ENCODE measurements at places on chromosomes 11 and 22. TPM values are rescaled to one million over a fixed set of nuclear protein-coding genes. Genes with fewer than 3 reads are reported as not detected.

GRCh38 chr11:106794058-106794457 is 224.2 kb downstream of the GUCY1A2 start:
- peak; percentile 8 for DNase-seq

GRCh38 chr11:45045683-45046471 is 95.2 kb upstream of the TP53I11 start:
- peak; percentile 71 for DNase-seq

DNA sequence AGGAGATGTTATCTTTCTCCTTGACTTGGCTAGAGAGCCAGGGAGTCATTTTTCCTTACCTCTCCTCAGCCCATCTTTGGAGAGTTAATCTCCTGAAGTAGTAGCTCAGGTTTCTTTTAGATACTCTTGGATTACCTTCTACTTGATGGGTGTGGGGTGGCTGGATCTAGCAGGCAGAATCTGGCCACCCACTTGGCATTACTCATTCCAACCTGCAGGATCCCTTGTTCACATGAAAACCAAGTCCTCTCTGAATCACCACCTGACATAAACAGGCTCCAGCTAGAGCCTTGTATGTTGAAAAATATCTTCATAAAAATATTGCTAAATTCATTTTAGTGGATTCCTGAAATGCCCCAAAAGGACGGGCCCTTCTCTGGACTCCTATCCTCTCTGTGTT is 250.6 kb upstream of the PLET1 start:
- no peak for DNase-seq

GRCh38 chr11:113282898-113283437 is 31.4 kb upstream of the TTC12 start:
- no peak for DNase-seq

GRCh38 chr22:25791556-25791955 is 49.6 kb downstream of the MYO18B start:
- no peak for DNase-seq

The ACTN3 gene
- total RNA-seq = not detected

GRCh38 chr11:67055812-67056211 is 835 bp upstream of the RHOD start:
- no peak for DNase-seq

- no peak for DNase-seq
Measured at GRCh38 chr22:33983558-33983957, 63.3 kb upstream of the LARGE1 start.

- DNase-seq = peak; percentile 66
Measured at GRCh38 chr22:45496451-45496941, 6.2 kb upstream of the FBLN1 start.

GRCh38 chr11:36340897-36341296 is 44.8 kb downstream of the PRR5L start:
- DNase-seq = no peak

DNA sequence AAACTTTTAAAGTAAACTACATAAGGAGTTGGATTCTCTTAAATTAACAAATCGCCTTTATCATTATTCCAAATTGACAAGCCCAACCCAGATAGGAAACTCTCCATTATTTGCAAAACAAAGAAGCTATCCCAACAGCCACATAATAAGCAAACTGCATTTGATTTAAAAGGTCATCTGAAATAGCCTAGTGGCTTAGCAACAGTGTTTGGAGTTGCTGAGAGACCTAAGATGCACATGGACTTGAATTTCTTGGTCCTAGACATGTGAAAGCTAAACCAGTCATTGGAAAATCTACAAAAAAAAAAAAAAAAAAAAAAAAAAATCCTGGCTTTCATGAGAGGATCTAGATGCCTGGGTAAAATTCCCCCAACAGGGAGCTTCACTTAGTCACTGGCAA is 69.5 kb downstream of the PRCP start:
- DNase-seq = no peak

DNA sequence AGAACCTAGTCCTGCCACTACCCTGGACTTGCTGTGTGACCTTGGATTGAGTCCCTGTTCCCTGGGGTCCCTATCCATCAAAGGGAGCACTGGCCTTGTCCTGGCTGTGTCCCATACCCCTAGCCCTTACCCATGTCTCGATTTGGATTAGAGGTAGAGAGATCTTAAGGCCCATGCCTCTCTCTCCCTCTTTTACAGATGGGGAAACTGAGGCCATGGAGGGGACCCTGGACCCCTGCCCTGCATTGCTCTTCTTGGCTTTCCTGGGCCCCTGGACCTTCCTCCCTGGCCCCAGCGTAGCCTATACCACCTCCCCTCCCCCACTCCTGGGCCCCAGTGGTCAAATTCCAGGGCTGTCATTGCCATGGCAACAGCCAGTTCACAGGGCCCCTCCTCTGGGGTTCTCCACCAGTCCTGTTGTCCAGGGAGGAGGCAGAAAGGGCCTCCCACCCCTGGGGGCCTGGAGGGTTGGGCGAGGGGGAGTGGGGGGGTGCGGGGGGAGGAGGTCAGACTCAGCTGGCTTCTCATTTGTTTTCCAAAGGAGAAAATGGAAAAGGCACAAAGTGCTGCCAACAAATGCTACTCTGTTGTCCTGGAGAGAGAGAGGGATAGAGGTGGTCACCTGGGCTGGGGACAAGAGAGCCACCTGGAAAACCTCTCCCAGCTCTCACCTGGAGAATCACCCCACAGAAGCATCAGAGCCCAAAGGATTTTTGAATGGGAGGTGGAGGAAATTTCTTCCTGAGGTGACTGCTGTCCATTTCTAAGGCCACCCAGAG is 23.3 kb downstream of the ARHGEF17 start:
- DNase-seq = peak; percentile 39

- peak; percentile 78 for DNase-seq
Measured at GRCh38 chr11:97937501-97937900, 1083.2 kb upstream of the CNTN5 start.

The KRTAP5-1 gene
- not detected for total RNA-seq

- no peak for DNase-seq
Measured at GRCh38 chr11:68067991-68068390, 29.2 kb downstream of the TCIRG1 start.

The PLET1 gene
- total RNA-seq = not detected

DNA sequence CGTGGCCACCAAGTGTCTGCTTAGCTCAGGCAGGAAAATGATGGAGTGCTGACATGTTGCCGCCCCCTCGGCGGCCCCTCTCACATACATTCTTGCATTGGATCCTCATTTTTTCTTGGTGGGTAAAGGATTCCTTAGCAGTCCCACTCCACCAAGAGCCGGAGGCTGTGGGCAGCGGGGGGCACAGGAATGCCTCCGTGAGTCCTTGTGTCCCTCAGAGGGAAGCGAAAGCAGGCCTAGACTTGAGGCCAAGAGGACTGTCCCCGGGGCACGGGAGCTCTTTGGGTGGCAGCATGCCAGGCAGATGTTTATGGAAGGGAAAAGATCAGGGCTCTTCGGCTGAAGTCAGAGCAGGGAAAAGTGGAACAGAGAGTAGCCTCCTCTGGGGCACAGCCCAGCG is 21.6 kb downstream of the LRFN4 start:
- DNase-seq = no peak

GRCh38 chr22:36065775-36066544 is 37.3 kb upstream of the RBFOX2 start:
- peak; percentile 96 for DNase-seq

The NR1H3 gene
- 22.0 TPM for total RNA-seq

The YPEL1 gene
- total RNA-seq = 1.3 TPM

The BDNF gene
- 8.1 TPM for total RNA-seq

GRCh38 chr11:36057379-36058042 is 113.6 kb downstream of the LDLRAD3 start:
- peak; percentile 95 for DNase-seq

- no peak for DNase-seq
Measured at GRCh38 chr11:46837860-46838259, 8.2 kb downstream of the CKAP5 start.

- DNase-seq = no peak
Measured at GRCh38 chr11:107856981-107857517, 1.5 kb downstream of the SLC35F2 start.

The FAM111B gene
- total RNA-seq = 42.9 TPM

GRCh38 chr22:20084547-20085413 is 4.7 kb downstream of the DGCR8 start:
- peak; percentile 8 for DNase-seq

The CRYBB2 gene
- not detected for total RNA-seq

- DNase-seq = peak; percentile 46
Measured at GRCh38 chr11:122751292-122752070, 86.8 kb upstream of the CRTAM start.
